Daoy (cell line): ENCODE measurements at places on chromosomes 6 and 20. TPM values are rescaled to one million over a fixed set of nuclear protein-coding genes. Genes with fewer than 3 reads are reported as not detected.

Gene SPTLC3
- 2.1 and 10.0 TPM in 2 replicates for total RNA-seq

Gene MGME1
- 8.3 and 12.1 TPM in 2 replicates for total RNA-seq

Gene THEMIS
- total RNA-seq: not detected in 2 replicates

Gene SLA2
- total RNA-seq: not detected in 2 replicates
